ENCODE measurements at places on chromosomes 3 and 15. TPM values are rescaled to one million over a fixed set of nuclear protein-coding genes. Genes with fewer than 3 reads are reported as not detected.

DNA sequence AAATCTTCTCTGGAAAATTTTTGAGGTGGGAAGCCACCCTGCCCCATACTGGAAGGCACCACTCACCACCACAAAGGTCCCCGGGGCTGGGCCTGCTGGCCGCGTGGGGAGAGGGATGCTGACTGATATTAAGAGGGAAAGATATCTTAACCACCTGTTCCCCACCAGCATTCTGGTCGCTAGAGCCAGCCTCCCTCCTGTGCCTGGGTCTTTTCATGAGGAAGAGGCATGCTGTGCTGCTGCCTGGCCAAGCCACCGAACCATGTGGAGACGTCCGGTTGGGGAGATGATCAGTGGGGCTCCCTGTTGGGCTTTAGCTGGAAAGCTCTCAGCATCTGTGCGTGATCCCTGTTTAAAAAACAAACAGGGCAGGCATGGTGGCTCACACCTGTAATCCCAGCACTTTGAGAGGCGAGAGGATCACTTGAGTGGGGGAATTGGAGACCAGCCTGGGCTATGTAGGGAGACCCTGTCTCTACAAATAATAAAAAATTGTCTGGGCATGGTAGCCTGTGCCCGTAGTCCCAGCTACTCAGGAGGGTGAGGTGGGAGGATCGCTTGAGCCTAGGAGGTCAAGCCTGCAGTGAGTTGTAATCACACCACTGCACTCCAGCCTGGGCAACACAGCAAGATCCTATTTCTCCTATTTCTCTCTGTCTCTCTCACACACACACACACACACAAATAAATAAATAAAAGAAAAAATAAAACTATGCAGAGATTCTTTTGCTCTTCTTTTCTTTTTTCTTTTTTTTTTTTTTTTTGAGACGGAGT is 1.0 kb downstream of the KLHL18 start:
- DNase-seq, result peak; percentile 66
- H3K36me3 ChIP-seq, result no peaks in the 10 kb centered on the region
- peak overlapping the region; percentile 74 for H3K4me3 ChIP-seq

GRCh38 chr3:125185805-125186204 is 26.7 kb downstream of the SLC12A8 start:
- no peak for DNase-seq
- H3K4me1 ChIP-seq, result no peaks in the 10 kb centered on the region
- H3K4me3 ChIP-seq, result no peak overlapping the region

GRCh38 chr15:58457466-58457965 is 25.7 kb downstream of the LIPC start:
- H3K36me3 ChIP-seq, result no peaks in the 10 kb centered on the region
- no peak for DNase-seq
- no peak overlapping the region for H3K4me3 ChIP-seq
- no peaks in the 10 kb centered on the region for H3K27me3 ChIP-seq
- H3K27ac ChIP-seq, result no peak overlapping the region

DNA sequence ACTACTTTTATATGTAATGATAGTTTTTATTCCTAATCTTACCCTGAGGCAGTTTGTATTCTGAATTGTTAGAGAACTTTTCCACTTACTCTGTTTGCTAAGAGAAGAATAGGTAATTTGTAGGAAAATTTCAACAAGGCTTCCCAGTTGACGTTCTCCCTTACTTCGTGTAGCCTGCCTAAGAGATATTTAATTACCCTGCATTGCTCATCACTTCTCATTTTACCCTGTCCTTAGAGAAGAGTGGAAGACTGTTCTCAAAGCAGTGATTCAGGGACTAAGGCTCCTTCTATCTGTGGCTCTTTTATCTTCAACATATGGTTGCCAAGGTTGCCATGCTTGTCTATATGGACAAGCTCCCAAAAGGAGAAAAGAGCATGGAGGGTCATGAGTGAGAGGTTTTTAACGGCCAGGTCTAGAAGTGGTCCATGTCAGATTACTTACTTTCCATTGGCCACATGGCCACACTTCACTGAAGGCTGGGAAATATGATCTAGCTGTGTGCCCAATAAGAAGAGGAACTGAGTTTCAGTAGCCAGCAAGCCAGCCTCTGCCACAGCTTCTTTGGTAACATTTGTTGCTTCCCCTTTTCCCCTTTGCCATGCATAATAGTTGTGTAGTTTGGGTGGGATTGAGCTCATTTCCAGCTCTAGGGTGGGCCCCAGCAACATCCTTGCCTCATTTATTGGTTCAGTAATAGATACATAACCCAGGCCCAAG is 22.1 kb downstream of the PDE8A start:
- H3K36me3 ChIP-seq, result no peaks in the 10 kb centered on the region
- H3K4me1 ChIP-seq, result peaks cover 37% of the 10 kb centered on the region
- no peak for DNase-seq
- no peaks in the 10 kb centered on the region for H3K27me3 ChIP-seq
- no peak overlapping the region for H3K27ac ChIP-seq
- H3K4me3 ChIP-seq, result no peak overlapping the region

DNA sequence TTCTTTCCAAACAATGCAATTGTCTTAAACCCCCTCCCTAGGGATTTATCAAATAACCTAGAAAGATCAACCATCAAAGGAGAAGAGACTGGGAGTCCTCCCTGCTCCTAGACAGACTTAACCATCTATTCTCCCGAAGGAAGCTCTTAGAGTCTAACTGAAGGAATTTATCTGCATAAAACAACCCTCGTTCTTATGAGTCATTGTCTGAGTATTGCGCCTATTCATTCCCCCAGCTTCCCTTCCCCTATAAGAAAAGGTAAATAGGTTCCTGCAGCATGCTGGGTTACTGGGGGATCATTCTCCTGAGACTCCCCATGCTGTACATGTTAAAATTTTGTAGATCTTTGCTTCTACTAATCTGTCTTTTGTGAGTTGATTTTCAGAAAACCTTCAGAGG is 412.7 kb downstream of the OCA2 start:
- H3K27ac ChIP-seq, result no peak overlapping the region
- DNase-seq, result no peak
- H3K36me3 ChIP-seq, result no peaks in the 10 kb centered on the region
- H3K4me1 ChIP-seq, result no peaks in the 10 kb centered on the region

GRCh38 chr3:25355998-25356397 is 72.1 kb upstream of the RARB start:
- no peak overlapping the region for H3K27ac ChIP-seq
- no peaks in the 10 kb centered on the region for H3K27me3 ChIP-seq
- H3K36me3 ChIP-seq, result no peaks in the 10 kb centered on the region
- no peak for DNase-seq

DNA sequence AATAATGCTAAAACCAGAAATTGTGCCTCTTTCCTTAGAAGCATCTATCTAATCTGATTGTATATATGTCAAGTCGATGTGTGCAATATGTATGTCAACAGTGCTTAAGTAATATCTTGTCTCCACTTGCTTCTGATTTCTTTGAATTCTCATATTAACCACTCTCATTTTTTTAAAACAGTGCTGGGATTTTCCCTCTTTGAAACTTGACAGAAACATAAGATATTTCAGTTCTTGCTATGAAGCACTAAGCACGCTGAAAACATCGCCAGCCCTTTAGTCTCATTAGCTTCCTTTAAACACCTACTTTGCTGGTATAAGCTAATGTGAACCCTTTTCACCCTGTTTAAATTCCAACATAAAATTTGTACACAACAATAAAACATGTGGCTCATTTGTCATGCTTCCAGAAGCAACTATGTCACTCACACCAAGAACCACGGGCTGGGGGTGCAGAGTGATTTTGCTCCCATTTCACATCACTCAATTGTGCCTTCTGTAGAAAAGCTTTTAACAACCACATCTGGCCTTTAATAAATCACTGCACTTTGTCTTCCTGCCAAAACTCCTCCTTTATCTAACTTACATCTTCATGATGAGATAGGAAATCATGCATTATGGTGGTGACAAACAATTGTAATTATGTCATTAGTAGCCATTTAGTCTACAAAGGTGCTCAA is 185.2 kb downstream of the FOXP1 start:
- no peaks in the 10 kb centered on the region for H3K4me1 ChIP-seq
- no peaks in the 10 kb centered on the region for H3K36me3 ChIP-seq
- DNase-seq, result no peak
- H3K4me3 ChIP-seq, result no peak overlapping the region
- no peaks in the 10 kb centered on the region for H3K27me3 ChIP-seq

- H3K36me3 ChIP-seq, result no peaks in the 10 kb centered on the region
- no peak for DNase-seq
- no peaks in the 10 kb centered on the region for H3K4me1 ChIP-seq
- H3K27ac ChIP-seq, result peak overlapping the region; percentile 92
- H3K4me3 ChIP-seq, result peak overlapping the region; percentile 76
Observed at GRCh38 chr15:101725073-101725472, 800 bp upstream of the TARS3 start.

DNA sequence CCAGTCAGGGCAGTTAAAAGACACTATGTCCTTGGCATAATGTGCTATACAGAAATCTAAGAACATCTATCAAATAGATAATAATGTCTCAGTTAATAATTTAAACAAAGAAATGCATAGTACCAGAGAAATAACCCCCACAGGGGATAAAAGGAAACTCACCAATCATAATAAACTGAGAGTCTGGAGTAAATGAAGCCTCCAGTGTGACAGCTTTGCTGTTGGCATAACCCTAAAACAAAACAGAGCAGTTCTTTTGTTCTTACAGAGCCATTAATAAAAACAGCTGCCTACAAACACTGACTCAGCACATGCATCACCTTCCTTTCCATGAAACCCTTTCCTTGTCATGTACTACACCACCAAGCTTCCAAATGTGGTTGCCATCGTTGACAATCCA is 13.5 kb downstream of the PPM1M start:
- DNase-seq, result no peak
- no peak overlapping the region for H3K4me3 ChIP-seq
- H3K27me3 ChIP-seq, result no peaks in the 10 kb centered on the region
- H3K4me1 ChIP-seq, result no peaks in the 10 kb centered on the region

- H3K27me3 ChIP-seq, result no peaks in the 10 kb centered on the region
- no peak for DNase-seq
- H3K27ac ChIP-seq, result no peak overlapping the region
- no peaks in the 10 kb centered on the region for H3K4me1 ChIP-seq
- H3K36me3 ChIP-seq, result no peaks in the 10 kb centered on the region
Observed at GRCh38 chr3:164812042-164812441, 266.3 kb downstream of the SI start.

GRCh38 chr3:99969136-99969535 is 145.2 kb downstream of the FILIP1L start:
- peaks cover 37% of the 10 kb centered on the region for H3K4me1 ChIP-seq
- DNase-seq, result no peak
- no peak overlapping the region for H3K4me3 ChIP-seq
- H3K36me3 ChIP-seq, result no peaks in the 10 kb centered on the region

DNA sequence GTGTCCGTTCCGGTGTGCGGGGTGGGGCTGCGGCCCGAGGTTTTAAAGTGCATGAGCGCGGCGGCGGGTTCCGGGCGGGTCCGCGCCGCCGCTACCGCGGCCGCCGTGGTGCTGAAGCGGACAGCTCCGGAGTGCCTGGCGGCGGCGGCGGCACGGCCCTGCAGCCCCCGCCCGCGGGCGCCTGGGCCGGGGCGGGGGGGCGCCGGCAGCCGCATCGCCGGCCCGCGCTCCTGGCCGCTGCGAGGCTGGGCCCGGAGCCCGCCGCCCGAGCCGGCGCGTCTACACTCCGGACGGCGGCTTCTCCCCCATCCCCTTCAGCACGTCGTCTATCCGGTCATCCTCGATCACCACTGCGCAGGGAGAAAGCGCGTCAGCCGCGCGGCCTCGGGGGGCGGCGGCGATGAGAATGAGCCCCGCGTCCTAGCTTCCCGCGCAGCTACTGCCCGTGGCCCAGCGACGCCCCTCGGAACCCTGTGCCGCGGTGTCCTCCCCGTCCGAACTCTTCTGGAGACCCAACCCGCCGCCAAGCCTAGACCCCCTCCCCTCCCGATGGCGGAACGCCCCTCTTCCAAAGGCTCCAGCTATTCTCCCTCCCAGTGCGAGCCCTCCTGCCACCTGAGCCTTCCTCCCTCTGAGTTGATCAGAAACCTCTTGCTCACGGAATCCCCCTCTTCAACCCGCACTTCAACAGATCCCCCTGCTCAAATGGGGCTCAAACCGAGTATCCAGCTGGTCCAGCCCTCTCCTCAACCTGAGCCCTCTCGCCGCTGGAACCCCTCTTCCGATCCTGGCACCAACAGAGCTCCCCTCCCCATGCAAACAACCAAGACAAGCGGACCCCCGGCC is 1.3 kb downstream of the CAMK2N2 start:
- peaks cover 19% of the 10 kb centered on the region for H3K27me3 ChIP-seq
- peak overlapping the region; percentile 72 for H3K4me3 ChIP-seq
- peaks cover 21% of the 10 kb centered on the region for H3K4me1 ChIP-seq
- H3K27ac ChIP-seq, result no peak overlapping the region
- no peaks in the 10 kb centered on the region for H3K36me3 ChIP-seq

DNA sequence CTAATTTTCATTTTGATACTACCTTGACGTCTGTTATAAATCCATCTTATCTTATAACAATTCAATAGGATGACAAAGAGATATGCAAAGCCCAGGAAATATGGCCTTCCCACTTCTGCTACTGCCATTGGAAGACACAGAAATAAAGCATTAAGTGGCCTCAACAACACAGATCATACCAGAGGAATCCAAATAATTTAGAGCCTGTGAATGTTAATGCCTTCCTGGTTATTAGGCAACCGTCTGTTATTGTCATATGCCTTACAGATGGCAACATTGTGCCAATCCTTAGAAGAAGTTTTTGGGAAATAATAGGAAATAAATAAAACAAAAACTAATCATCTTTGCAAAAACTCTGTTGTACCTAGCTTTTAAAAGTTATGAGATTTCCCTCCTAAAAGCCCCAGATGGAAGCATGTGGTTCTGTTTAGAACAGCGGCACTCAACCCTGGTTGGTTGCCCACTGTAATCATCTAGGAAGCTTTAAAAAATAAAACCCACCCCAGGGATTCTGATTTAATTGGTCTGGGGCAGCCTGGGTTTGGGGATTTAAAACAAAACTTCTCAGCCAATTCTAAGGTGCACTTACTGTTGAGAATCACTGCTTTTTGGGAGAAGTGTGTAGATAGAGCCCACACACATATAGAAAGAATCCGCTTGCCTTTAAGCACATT is 704.8 kb upstream of the CFAP20DC start:
- H3K4me3 ChIP-seq, result no peak overlapping the region
- no peaks in the 10 kb centered on the region for H3K36me3 ChIP-seq
- H3K27me3 ChIP-seq, result no peaks in the 10 kb centered on the region
- no peak for DNase-seq
- no peaks in the 10 kb centered on the region for H3K4me1 ChIP-seq

Gene HCLS1
- 19.8 TPM for total RNA-seq

Gene ADPRH
- 32.1 TPM for total RNA-seq

Gene IQCF5
- not detected for total RNA-seq

Gene MRAS
- 24.5 TPM for total RNA-seq

Gene GRAMD2A
- total RNA-seq, result not detected

Gene UBL7
- 63.4 TPM for total RNA-seq

Gene SLC28A2
- total RNA-seq, result not detected

Gene EEF1AKMT4
- 4.8 TPM for total RNA-seq

Gene RAD51
- total RNA-seq, result not detected

Gene SPATA12
- total RNA-seq, result not detected

Gene LAMB2
- 1,772 TPM for total RNA-seq

Gene NUDT16
- total RNA-seq, result 41.0 TPM

Gene FEZF2
- total RNA-seq, result not detected

Gene WNT7A
- not detected for total RNA-seq

Gene PATL2
- total RNA-seq, result not detected

Measured in ascending aorta (tissue), 2 donors.